ENCODE measurements at places on chromosomes 5 and 9. TPM values are rescaled to one million over a fixed set of nuclear protein-coding genes. Genes with fewer than 3 reads are reported as not detected.

Gene MSX2
- total RNA-seq = 3.7 TPM

Gene FAT2
- 0.16 TPM for total RNA-seq

Gene GDA
- 2.2 TPM for total RNA-seq

Gene HEMGN
- total RNA-seq = not detected

Gene CYLC2
- total RNA-seq = not detected

Gene FUT7
- total RNA-seq = not detected

Gene MYOT
- not detected for total RNA-seq

Gene PRRX2
- total RNA-seq = 31.1 TPM

Gene PCDHAC1
- 0.26 TPM for total RNA-seq

Data from epithelial cell of alveolus of lung (primary cell).